ENCODE measurements at places on chromosomes 7 and 10.

- DNase-seq, result no peak
These were observed 155.0 kb upstream of the CHST15 start for GRCh38 chr10:124248056-124249045.

- DNase-seq, result no peak
These were observed 36.0 kb downstream of the IGF2BP3 start for GRCh38 chr7:23434147-23434917.

DNA sequence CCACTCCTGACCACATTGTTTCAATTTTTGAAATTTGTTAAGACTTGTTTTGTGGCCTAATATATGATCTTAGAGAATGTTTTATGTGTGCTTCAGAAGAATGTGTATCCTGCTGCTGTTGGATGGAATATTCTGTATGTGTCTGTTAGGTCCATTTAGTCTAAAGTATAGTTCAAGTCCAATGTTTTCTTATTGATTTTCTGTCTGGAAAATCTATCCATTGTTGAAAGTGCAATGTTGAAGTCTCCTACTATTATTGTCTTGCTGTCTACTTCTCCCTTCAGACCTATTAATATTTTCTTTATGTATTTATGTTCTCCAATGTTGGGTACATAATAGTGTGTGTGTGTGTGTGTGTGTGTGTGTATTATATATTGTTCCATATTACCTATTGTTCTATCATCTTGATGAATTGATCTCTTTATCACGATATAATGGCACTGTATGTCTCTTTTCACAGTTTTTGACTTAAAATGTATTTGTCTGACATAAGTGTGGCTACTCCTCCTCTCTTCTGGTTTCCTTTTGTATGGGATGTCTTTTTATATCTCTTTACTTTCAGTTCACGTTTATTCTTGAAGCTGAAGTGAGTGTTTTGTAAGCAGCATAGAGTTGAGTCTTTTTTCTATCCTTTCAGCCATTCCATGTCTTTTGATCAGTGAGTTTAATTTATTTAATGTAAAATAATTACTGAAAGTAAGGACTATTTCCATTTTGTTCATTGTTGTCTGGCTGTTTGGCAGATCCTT, 61.3 kb downstream of the AKR1D1 start:
- no peak for DNase-seq

- no peak for DNase-seq
These were observed 185.2 kb downstream of the HGF start for GRCh38 chr7:81584667-81585066.

DNA sequence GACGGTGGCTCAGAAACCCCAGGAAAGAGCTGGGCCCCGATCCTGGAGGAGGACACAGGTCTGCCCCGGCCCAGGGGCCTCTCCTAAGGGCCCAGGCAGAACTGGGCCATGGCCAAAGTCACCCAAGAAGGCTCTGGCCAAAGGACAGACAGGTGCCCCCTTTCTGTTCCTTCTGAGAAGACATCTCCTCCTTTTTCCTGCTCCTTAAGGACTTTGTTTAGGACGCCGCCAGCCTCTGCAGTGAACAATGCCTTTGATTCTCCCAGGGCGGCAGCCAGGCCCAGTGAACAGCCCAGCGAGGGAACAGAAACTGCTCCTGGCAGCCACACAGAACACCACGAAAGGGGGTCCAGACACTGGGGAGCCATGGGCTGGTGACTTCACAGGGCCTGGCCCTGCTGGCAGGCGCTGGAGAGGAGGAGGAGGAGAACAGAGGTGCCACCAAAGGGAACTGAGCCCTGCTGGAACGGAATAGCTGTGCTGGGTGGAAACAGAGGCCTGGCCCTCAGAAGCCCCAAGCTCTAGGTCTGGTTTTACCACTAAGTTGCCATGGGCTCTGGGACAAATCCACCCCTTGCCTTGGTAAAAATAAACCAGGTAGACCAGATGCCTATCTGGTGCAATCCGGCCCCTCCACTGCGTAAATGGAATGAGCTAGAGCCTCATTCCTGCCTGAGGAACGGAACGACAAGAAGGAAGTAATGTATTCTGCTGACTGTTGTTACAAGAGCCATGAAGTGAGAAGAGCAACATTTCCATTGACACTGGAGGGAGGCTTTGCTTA, 163.3 kb upstream of the RHEB start:
- DNase-seq, result no peak

- DNase-seq, result no peak
These were observed 42.6 kb upstream of the AMPH start for GRCh38 chr7:38673795-38674194.

Measured in forelimb muscle (tissue), 1 donor.